ENCODE measurements at places on chromosomes 7 and 10.

DNA sequence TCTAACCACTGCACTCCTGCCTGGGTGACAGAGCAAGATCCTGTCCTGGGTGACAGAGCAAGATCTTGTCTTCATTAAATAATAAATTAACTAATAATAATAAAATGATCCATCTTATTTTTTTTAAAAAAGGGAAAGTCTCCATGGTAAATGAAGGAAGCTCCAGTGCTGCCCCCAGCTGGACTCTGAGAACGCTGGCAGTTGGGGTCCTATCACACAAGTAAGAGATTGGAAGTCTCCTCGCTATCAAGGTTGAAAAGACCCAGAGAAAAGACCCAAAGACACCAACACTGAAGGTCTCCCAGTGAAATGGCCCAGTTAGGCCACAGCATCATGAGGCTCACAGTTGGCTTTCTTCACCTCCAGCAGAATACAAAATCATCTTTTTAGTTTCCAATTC lies 13.8 kb upstream of the C10orf67 start:
- DNase-seq: no peak

- no peak for DNase-seq
These were observed 97.2 kb downstream of the SLC25A13 start for GRCh38 chr7:96224685-96225084.

GRCh38 chr10:82660205-82660604 lies 785.2 kb downstream of the NRG3 start:
- DNase-seq: no peak

DNA sequence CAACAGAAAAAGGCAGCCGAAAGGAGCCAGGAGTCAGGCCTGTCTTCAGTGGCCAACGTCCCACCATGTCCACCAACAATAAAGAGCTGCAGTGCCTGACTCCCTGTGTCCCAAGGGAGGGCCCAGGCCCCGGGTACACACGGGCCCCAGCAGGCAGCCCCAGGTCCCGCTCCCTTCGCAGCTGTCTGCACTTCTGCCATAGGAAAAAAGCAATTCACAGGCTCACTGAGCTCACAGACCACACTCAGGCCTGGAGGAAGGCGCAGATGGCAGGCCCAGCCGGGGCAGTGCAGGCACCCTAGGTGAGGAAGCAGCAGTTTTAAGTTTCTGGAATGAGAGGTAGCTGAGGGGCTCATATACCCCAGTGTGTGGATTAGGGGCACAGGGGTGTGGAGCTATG lies 100.5 kb downstream of the PRKAG2 start:
- no peak for DNase-seq

GRCh38 chr10:35554461-35555056 lies 50.6 kb upstream of the GJD4 start:
- no peak for DNase-seq

DNA sequence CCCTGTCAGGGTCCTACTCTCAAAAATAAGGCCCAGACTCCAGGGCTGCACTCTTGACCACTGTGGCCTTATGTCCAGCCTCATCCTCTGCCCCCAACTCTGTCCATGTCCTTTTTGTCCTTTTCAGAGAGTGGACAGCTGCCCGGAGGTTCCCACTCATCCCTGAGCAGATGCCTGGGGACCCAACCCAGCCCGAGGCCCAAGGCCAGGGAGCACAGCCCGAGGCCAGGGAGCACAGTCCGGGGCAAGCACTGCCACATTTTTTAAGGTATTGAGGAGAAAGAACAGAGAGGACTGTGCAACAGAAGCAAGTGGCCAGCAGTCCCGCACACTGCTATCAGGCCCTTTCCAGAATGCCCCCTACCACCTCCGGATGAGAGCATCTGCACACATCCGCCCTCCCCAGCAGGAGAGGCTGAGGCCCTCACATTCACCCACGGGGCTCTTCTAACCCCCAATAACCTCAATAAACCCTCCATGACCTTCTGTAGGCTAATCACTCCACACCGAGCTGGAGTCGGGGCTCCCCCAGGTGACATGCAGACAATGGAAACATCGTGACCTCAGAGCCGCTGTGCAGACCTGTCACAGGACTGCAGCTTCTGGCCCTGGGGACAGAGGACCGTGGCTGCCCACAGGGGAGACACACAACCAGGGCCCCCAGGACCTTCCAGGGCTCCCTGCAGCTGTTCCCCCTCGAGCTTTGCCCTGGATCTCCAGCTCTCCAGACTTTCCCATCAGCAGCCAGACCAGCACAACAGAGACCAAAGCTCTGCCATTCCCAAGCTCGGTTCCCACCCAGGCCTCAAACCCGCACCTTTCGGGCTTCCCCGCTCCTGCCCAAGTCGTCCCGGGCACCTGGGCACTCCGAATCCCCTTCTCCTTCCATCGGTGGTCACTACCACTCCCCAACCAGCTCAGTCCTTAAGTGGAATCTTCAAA lies 51.4 kb downstream of the CAMK2B start:
- no peak for DNase-seq

DNA sequence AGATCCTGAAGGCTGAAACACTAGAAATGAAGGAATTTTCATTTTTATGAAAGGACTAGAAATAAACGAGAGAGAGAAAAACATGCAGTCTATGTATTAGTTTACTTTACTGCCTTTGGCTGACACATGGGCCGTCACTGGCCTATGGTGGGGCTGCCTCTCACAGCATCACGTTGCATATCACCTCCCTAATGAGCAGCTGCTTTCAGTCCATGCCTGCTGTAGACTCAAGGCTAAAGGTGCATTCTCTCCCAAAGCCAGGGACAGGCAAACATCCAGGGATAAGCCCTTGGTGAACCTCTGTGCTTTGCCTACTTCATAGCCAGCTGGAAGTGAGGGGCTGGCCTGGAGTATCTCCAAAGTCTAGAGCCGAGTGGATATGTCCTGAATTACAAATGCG lies 359.4 kb downstream of the GPAM start:
- DNase-seq: no peak

- no peak for DNase-seq
These were observed 84.2 kb upstream of the DIP2C start for GRCh38 chr10:773562-774161.

GRCh38 chr7:104791080-104791479 lies 222.9 kb upstream of the KMT2E start:
- no peak for DNase-seq

DNA sequence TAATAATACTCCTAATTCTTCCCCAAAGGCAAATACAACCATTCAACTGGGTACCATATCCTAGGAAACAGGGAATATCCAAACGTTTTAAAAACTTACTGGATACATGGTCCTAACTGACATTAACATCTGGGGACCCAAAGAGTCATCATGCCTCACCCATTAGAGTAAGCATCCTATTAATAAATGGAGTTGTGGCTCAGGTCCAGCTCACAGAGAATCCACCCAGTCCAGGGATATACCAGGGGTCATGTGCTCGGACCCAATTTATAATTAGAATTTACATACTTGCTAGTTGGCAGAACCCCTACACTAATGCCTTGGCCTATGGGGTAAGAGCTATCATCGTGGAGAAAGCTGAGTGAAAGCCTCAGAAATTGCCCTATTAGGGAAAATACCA lies 670.0 kb downstream of the XPNPEP1 start:
- no peak for DNase-seq

DNA sequence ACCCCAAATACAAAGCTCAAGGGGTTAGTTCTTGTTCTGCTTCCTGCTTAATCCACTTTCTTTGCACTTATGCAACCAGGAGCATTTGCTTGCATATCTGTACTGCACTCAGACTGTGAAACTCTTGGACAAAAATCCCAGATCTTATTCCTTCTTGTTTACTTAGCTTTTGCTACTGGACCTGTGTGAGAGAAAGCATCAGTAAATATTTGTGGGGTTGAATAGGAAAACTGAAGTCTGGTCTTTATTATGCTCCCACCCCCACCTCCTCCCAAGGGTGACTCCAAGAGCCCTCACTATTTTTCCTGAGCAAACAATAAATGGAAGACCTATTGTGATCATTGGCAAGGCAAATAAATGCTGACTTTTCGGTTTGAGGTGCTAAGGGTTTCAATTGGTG lies 57.1 kb upstream of the VSTM2A start:
- peak; percentile 16 for DNase-seq
